ENCODE measurements at places on chromosomes 3 and 15.

DNA sequence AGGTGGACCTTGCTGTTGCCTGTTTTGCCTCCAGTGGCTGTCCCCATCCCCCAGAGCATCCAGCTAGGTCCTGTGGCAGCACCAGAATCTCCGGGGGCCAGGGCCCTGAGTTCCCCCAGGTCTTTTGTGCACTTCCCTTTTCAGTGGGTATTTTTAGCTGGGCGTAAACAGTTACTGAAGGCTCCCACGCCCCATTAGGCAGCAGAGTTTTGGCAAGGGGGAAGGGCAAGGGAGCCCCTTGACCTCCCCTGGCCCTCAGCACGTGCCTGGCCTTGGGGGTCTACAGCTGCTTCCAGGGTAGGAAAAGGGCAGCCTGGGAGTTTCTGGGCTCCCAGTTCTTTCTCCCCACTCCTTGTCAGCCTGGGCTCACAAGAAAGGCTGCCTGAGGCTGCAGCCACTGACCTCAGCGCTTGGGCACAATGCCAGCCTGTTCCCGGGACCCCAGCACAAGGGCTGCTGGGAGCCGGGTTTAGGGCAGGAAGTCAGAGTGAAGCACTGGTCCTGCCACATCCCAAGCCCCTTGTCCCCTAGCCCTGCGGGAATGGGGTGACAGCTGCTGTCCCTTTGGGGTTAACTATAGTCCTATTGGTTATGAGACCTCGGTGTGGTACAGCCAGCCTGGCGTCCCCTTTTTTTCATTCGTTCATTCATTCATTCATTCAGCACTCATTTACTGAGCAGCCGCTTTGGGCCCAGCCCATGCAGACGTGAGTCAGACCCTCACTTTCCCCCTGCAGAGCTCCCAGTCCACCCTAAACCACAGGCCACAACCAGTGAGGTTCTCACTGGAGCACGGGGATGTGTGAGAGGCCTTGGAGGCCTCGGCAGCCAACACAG is 8.4 kb downstream of the CSK start:
- peak; percentile 49 for DNase-seq

- no peak for DNase-seq
Measured at GRCh38 chr3:45464336-45465170, 76.2 kb downstream of the LARS2 start.

- DNase-seq: no peak
Measured at GRCh38 chr15:65947041-65947440, 77.8 kb downstream of the RAB11A start.

DNA sequence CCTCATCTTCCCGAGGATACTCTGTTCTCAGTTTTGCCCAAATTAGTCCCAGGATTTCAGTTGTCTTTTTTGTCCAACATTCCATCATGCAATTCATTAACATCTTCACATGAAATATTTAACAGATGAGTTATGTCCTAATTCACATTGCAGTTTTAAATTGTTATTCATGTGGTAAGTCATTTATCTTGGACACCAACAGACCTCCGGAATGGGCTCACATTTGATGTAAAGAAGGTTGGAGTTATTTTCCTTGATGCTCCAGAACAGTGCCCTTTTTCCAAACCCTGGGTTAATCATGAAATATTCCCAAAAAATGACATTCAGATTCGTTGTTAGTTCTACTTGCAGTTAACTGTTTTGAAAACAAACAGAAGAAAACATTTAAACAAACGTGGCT is 32.8 kb upstream of the LRTM1 start:
- DNase-seq: no peak

DNA sequence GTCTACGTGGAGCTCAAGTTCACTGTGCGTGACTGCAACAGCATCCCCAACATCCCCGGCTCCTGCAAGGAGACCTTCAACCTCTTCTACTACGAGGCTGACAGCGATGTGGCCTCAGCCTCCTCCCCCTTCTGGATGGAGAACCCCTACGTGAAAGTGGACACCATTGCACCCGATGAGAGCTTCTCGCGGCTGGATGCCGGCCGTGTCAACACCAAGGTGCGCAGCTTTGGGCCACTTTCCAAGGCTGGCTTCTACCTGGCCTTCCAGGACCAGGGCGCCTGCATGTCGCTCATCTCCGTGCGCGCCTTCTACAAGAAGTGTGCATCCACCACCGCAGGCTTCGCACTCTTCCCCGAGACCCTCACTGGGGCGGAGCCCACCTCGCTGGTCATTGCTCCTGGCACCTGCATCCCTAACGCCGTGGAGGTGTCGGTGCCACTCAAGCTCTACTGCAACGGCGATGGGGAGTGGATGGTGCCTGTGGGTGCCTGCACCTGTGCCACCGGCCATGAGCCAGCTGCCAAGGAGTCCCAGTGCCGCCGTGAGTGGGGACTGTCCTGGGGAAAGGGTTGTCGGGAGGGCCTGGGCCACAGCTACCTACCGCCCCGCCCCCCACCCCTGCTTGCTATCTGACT is 11.2 kb downstream of the EPHB3 start:
- no peak for DNase-seq

DNA sequence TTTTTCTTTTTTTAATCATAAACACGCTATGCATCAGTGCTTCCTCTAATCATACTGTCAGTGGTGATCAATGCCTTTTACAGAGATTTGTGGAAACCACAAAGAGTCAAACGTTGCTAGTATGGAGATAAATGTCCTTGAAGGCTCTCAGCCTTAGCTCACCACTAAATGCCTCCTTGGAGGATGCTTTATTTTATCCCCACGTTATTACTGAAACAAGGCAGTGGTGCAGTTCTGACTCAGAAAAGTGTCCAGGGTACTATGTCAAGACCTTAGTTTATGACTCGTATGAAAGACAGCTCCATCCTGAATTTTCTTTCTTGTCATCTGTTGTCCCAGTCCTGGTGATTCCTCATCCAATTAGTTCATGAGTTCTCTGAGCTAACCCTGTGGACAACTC is 1146.7 kb downstream of the IGSF11 start:
- no peak for DNase-seq
